ENCODE measurements at places on chromosomes 11 and 22. TPM values are rescaled to one million over a fixed set of nuclear protein-coding genes. Genes with fewer than 3 reads are reported as not detected.

GRCh38 chr22:44260216-44261035 is 52.3 kb downstream of the SHISAL1 start:
- peak; percentile 35 for DNase-seq
- H3K4me3 ChIP-seq: no peak overlapping the region
- no peaks in the 10 kb centered on the region for H3K27me3 ChIP-seq
- no peaks in the 10 kb centered on the region for H3K36me3 ChIP-seq

GRCh38 chr11:11491014-11491413 is 130.8 kb downstream of the GALNT18 start:
- no peaks in the 10 kb centered on the region for H3K27me3 ChIP-seq
- H3K4me3 ChIP-seq: no peak overlapping the region
- H3K4me1 ChIP-seq: no peaks in the 10 kb centered on the region
- no peak overlapping the region for H3K27ac ChIP-seq
- no peak for DNase-seq
- no peaks in the 10 kb centered on the region for H3K36me3 ChIP-seq

USP2 gene
- total RNA-seq: 3.0 TPM

GRCh38 chr11:106061954-106062949 is 14.9 kb downstream of the KBTBD3 start:
- H3K27ac ChIP-seq: no peak overlapping the region
- DNase-seq: no peak
- no peaks in the 10 kb centered on the region for H3K27me3 ChIP-seq
- no peak overlapping the region for H3K4me3 ChIP-seq
- H3K36me3 ChIP-seq: no peaks in the 10 kb centered on the region
- H3K4me1 ChIP-seq: no peaks in the 10 kb centered on the region

- no peaks in the 10 kb centered on the region for H3K27me3 ChIP-seq
- no peaks in the 10 kb centered on the region for H3K4me1 ChIP-seq
- DNase-seq: no peak
- H3K27ac ChIP-seq: no peak overlapping the region
- H3K36me3 ChIP-seq: no peaks in the 10 kb centered on the region
Measured at GRCh38 chr11:70135142-70135541, 57.0 kb downstream of the ANO1 start.

OR8G1 gene
- not detected for total RNA-seq

SLC22A25 gene
- not detected for total RNA-seq

GRCh38 chr22:26322179-26322905 is 106.7 kb upstream of the ASPHD2 start:
- no peak overlapping the region for H3K27ac ChIP-seq
- no peaks in the 10 kb centered on the region for H3K4me1 ChIP-seq
- no peak overlapping the region for H3K4me3 ChIP-seq
- DNase-seq: no peak
- no peaks in the 10 kb centered on the region for H3K36me3 ChIP-seq
- peaks cover 5% of the 10 kb centered on the region for H3K27me3 ChIP-seq

GRCh38 chr11:78586452-78587046 is 11.9 kb upstream of the NARS2 start:
- DNase-seq: no peak
- no peak overlapping the region for H3K27ac ChIP-seq
- no peaks in the 10 kb centered on the region for H3K27me3 ChIP-seq
- H3K36me3 ChIP-seq: no peaks in the 10 kb centered on the region

GRCh38 chr11:123137431-123138224 is 57.4 kb downstream of the CLMP start:
- peak; percentile 79 for DNase-seq
- no peak overlapping the region for H3K4me3 ChIP-seq
- peak overlapping the region; percentile 63 for H3K27ac ChIP-seq
- H3K27me3 ChIP-seq: no peaks in the 10 kb centered on the region
- H3K4me1 ChIP-seq: peaks cover 13% of the 10 kb centered on the region

EFCAB6 gene
- total RNA-seq: 3.6 TPM

MTA2 gene
- total RNA-seq: 75.0 TPM

OR4C13 gene
- not detected for total RNA-seq

- H3K4me3 ChIP-seq: no peak overlapping the region
- no peaks in the 10 kb centered on the region for H3K27me3 ChIP-seq
- no peaks in the 10 kb centered on the region for H3K4me1 ChIP-seq
Measured at GRCh38 chr11:55054723-55055122, 207.2 kb upstream of the TRIM48 start.

DNA sequence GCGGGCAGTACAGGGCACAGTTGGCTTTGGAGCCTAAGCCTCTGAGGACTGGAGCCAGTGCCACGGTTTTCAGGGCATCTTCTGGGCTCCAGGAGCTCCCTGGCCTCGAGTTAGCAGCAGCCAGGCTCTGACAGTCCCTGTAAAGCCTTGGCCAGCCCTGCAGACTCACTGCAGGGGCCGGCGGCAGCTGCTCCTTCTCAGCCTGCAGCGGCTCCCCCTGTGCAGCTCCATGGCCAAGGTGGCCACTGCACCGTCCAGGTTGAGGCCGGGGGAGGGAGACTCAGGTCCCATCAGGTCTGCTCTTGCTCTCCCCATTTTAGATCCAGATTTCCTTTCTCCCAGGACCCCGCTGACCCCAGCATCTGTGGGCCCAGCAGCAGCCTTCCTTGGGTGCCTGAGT is 1461.1 kb downstream of the BRD1 start:
- no peaks in the 10 kb centered on the region for H3K36me3 ChIP-seq
- no peak for DNase-seq
- no peaks in the 10 kb centered on the region for H3K27me3 ChIP-seq
- no peaks in the 10 kb centered on the region for H3K4me1 ChIP-seq
- H3K4me3 ChIP-seq: no peak overlapping the region

BBS1 gene
- total RNA-seq: 33.5 TPM

RFPL1 gene
- not detected for total RNA-seq

GRCh38 chr11:8932564-8933180 is at the start of gene C11orf16:
Gene C11orf16 (minus strand): TSS chr11:8932947. CDS start chr11:8932308, 639 bp downstream.
- no peak within 1 kb of the TSS for H3K27ac ChIP-seq
- no peak within 1 kb of the TSS for H3K4me3 ChIP-seq
- no peaks in the 10 kb centered on the region for H3K4me1 ChIP-seq
- no peaks in the 10 kb centered on the region for H3K27me3 ChIP-seq
- no peak for DNase-seq
- H3K36me3 ChIP-seq: no peaks in the 10 kb centered on the region

DNA sequence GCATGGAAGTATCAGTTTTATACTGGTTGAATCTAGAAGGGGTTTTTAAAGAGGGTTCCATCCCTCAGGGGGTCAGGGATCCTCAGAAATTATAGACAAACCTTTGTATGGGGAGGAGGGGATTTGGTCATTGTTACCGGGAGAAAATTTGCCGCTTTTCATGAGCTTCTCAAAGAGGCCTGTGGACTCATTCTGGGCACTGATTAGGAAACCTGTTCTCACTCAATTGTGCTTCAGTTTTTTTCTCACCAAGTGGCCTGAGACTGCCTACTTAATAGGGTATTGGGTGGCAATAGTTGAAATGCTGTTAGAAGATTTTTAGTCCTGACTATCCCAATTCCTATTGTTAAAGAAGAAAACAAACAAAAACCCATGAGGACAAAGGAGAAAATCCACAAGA is 14.0 kb downstream of the MPEG1 start:
- peaks cover 72% of the 10 kb centered on the region for H3K36me3 ChIP-seq
- peaks cover 19% of the 10 kb centered on the region for H3K4me1 ChIP-seq
- H3K4me3 ChIP-seq: no peak overlapping the region
- DNase-seq: no peak
- peak overlapping the region; percentile 39 for H3K27ac ChIP-seq

DNA sequence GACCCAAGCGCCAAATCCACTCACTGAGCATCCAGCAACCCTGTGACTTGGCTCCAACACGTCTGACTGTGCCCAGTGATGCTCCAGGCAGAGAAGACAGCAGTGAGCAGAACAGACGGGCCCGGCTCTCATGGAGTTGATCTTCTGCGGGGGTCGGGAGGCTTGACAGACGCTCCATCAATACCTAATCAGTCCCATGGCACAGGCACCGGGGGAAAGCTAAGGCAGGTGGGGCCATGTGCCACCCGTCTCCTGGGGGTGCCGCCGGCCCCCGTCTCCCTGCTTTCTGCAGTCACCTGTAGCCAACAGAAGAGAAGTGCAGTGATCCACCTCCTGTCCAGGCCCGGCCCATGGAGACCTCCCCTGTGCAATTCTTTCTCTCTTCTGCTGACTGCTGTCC is 47.5 kb downstream of the LINC01488 start:
- no peaks in the 10 kb centered on the region for H3K36me3 ChIP-seq
- H3K27me3 ChIP-seq: no peaks in the 10 kb centered on the region
- H3K4me3 ChIP-seq: no peak overlapping the region
- no peak for DNase-seq
- no peaks in the 10 kb centered on the region for H3K4me1 ChIP-seq

MS4A2 gene
- 20.6 TPM for total RNA-seq

- no peak overlapping the region for H3K27ac ChIP-seq
- H3K4me3 ChIP-seq: no peak overlapping the region
- H3K4me1 ChIP-seq: no peaks in the 10 kb centered on the region
- H3K36me3 ChIP-seq: no peaks in the 10 kb centered on the region
- DNase-seq: no peak
Measured at GRCh38 chr11:123203471-123203870, 8.4 kb upstream of the CLMP start.

- H3K36me3 ChIP-seq: no peaks in the 10 kb centered on the region
- H3K4me1 ChIP-seq: no peaks in the 10 kb centered on the region
- no peak overlapping the region for H3K4me3 ChIP-seq
- H3K27ac ChIP-seq: no peak overlapping the region
Measured at GRCh38 chr22:47835726-47836125, 1073.3 kb downstream of the TBC1D22A start.

DNA sequence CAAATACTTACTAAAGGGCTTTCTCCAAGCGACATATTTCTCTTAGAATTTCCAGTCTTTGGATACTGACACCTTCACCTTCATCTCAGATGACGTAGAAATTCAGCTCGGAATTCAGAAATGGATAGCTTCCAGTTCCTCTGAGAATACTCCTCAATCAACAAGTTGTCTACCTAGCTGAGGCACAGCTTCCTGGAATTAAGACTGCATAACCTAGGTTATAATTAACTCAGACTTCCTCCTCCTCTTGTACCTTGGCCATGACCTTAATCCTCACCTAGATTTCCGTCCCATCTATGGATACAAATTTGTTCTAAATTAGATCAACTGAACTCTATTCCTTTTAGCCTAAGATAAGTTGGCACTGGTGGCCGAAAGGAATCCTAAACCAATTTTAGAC is 17.4 kb downstream of the ATP5MG start:
- no peaks in the 10 kb centered on the region for H3K36me3 ChIP-seq
- no peak overlapping the region for H3K4me3 ChIP-seq
- H3K27ac ChIP-seq: no peak overlapping the region
- DNase-seq: no peak
- no peaks in the 10 kb centered on the region for H3K27me3 ChIP-seq
- no peaks in the 10 kb centered on the region for H3K4me1 ChIP-seq
